ENCODE measurements at places on chromosomes 3 and 15.

- no peak for DNase-seq
These were observed 410.5 kb downstream of the UNC13C start for GRCh38 chr15:54388746-54389145.

DNA sequence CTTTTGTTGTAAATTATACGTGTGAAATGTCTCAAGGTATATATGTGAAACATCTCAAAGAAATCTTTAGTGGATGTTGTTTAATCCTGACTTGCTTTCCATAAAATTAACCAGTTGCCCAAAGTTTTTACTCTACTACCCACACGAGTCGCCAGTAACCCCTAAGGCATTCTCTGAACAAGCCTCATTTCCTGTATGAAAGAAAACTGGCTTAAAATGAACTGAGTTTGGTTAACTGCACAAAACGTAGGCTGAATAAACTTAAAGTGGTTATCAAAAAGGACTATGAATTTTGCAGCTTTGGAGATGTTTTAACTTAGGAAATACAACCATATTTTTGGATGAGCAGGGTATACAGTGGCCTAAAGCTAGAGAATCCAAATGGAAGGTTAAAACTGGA is 2.7 kb upstream of the APPL1 start:
- DNase-seq = no peak

DNA sequence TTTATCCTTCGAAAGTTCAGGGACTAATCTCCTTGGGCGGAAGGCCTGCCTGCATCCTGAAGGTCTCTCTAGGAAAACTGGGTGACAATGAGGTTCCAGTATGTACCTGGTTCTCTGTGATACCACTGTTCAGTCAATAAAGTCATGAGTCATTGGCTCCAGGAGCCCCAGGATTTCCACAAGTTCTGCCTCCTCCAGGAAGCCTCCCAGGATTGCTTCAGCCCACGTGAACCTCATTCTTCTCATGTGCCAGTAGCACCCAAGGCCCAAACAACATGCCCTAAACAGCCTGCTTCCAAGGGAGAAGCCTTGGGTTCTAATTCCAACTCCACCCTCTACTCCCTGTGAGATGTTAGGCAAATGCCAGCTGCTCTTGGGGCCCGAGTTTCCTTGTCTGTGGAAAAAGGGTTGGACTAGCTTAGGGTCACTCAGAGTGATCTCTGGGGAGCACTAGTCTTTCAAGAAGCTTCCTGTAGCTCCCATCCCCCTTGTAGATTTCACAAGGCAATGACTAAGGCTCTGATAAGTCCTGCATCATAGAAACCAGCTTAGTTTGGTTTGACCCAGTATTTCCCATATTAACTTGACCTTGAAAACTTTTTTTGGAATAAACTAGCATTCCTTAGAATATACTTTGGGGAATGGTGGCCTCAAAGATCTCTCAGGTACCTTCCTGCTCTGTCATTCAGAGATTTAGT is 118.3 kb upstream of the ATP2B2 start:
- DNase-seq = no peak

GRCh38 chr3:15276028-15276724 is 56.2 kb downstream of the SH3BP5 start:
- DNase-seq = no peak

- peak; percentile 91 for DNase-seq
These were observed 11.9 kb downstream of the GRM2 start for GRCh38 chr3:51718547-51719409.

DNA sequence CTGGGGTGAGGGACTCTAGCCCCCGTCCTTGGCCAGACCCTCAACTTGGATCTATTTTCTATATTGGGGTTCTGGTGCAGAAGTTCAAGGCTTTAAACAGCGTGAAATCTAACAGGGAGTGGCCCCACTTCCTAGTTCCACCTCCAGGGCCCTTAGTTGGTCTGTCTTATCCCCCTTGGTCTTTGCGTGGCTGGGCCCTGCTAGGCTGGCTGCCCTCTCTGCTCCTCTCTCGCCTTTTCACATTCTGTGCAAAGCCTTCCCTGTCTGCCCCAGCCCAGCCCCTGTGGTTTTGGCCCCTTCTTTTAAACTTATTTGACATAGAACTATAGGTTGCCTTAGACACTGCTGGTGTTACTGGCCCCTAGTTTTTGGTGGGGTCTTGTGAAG is 5.6 kb downstream of the PPCDC start:
- DNase-seq = no peak

DNA sequence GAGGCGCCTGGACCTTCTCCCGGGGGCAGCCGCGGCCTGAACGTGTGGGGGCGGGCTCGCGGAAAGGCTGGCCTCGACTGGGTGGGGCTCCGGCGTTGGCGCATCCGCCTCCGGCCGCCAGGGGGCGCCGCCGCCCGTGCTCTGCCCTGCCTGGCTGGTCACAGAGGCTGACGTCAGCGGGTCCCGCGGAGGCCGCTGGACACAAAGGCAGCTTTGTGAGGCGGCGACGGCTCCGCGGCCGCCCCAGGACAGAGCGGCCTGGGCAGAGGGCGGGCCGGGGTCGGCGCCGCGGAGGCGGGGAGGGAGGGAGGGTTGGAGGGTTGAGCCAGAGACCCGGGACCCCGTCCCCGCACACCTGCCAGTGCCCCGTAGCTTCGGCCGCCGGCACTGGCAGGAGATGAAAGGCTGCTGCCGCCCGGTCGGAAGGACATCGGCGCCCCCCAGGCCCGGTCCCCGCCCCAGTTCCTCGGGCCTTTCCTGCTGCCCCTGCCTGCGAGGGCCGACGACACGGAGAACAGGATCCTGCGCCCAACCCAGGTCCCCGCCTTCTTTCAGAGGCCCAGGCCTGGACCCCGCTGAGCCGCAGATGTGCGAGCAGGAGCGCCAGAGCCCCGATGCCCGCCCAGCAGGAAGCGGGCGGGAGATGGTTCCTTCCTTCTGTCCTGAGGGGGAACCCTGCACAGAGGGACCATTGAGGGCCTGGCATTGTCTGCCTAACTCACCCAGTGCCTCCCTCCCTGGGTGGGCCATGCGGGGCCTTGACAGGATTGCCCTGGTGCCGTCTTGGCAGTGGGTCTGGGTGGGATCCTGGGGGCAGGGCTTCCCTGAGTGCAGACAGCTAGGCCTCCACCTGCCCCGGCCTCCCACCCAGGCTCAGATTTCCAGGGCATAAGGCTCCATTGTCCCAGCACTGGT is 8.7 kb upstream of the SEMA3B start:
- peak; percentile 99 for DNase-seq

DNA sequence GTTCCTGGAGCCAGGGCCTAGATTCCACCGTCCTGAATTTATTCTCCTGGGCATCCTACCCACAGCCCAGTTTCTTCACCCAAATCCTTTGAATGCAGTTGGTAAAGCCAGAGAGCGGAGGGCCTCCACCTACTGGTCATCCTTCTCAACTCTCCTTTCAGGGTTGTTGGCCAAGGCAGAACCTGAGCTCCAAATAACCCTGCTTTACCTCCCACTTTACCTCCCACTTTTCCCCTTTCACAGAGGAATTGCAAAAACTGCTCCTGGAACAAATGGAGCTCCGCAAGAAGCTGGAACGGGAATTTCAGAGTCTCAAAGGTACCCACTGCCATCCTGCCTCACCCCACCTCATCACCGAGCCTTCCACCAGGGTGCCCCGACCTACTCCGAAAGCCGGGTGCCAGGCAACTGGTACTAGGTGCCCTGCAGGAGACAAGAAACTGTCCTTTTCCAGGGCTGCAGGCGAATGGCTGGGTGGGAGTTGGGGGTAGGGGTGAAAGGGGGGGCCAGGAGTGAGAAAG is 6.8 kb downstream of the SKOR1 start:
- peak; percentile 72 for DNase-seq

DNA sequence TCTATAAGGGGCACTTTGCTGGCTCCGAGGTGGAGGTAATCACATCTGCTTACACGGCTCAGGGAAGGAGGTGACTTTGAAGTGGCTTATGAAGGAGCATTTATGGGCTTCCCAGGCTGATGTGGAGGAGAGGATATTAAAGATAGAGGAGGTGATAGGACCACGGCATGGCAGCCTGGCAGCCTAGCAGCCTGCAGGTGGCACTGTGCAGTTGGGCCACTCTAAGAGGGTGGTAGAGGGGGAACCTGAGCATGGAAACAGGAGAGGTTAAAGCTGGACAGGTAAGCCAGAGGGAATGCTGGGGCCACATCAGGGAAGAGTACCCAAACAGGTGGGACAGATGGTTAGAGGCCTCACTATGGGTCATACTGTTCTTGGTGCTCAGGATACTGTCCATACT is 375.0 kb downstream of the WDR72 start:
- DNase-seq = peak; percentile 25

GRCh38 chr15:33730815-33731214 is 237.5 kb upstream of the CHRM5 start:
- DNase-seq = no peak

DNA sequence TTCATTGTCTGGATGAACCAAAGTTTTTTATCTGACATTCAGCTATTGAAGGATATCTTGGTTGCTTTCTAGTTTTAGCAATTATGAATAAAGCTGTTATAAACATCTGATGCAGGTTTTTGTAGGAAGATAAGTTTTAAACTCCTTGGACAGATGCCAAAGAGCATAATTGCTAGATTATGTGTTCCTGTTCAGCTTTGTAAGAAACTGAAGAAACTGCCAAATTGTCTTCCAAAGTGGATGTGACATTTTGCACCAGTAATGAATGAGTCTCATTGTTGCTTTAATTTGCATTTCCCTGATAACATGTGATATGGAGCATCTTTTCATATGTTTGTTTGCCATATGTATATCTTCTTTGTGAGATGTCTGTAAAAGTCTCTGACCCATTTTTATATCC is 239.9 kb upstream of the TTC14 start:
- no peak for DNase-seq

GRCh38 chr3:1214933-1215332 is 122.1 kb downstream of the CNTN6 start:
- DNase-seq = no peak

DNA sequence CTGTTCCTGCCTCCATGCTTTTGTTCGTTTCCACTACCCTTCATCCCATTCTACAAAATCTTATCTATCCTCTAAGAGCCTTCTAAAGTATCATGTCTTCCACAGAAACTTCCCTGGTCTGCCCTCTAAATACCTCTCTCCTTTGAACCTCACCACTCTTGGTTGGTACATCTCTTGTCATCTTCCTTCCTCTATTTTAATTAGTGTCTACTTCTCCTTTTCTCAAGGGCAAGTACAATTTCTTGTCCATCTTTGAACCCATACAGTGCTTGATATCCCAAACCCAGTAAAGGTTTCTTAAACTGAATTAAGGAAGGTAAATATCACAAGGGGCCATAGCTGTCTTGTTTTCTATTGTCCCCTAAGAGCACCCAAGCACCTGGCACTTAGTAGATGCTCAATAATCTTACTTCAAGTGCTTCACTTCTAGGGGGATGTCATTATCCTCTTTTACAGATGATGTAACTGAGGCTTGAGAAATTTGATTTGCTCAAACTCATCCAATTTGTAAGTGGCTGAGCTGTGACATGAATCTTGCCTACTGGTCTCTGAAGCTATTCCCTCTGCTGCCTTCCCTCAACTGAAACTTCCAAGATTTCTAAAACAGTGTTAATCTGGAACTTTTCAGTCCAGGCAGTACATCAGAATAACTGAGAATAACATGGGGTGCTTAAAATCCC is 2.6 kb upstream of the DAPK2 start:
- no peak for DNase-seq

DNA sequence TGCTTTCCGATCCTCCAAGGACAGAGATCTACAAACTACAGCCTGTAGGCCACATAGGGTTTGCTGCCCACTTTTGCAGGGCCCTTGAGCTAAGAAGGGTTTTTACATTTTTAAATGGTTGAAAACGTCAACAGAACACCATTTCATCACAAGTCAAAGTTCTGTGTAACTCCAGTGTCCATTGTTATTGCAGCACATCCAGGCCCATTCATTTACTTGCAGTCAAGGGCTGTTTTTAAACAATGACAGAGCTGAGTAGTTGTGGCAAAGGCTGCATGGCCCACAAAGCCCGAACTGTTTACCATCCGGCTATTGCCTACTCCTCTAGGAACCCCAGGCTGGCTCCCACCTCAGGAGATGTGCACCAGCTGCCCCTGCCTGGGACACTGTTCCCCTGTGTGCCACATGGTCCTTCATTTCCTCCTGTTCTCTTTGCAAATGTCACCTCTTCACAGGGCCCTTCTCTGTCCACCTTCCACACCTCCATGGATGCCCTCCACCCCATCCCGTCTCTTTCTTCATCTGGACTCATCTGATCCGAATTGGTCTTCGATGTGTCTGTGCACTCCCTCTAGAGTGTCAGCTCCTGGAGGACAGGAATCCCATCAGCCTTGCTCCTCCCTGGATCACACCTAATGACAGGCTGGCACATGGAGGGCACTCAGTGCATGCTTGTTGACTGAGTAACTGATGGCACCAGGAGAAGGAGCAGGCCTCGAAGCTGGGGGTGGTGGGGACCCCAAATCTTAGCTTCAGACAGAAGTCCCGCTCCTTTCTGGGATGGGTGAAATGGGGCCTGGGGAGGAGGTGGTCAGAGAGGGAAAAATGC is 69.5 kb upstream of the IQSEC1 start:
- no peak for DNase-seq

DNA sequence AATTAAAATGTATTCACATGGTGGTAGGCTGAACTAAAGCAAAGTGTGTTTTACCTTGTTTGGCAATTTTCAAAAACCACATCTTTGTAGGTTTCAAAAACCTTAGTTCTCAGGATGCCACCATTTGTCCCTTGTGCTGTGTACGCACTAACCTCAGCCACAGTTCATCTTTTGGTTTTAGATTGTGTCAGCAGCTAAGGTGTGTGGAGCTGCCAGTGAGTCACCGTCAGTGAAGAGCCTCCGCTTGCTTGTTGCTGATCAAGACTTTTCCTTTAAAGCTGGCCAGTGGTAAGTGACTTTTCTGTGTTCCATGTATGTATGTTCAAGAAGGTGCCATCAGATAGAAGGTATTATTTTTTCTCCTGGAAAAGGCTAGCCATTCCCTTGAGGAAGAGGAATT is 21.1 kb downstream of the OXNAD1 start:
- no peak for DNase-seq

DNA sequence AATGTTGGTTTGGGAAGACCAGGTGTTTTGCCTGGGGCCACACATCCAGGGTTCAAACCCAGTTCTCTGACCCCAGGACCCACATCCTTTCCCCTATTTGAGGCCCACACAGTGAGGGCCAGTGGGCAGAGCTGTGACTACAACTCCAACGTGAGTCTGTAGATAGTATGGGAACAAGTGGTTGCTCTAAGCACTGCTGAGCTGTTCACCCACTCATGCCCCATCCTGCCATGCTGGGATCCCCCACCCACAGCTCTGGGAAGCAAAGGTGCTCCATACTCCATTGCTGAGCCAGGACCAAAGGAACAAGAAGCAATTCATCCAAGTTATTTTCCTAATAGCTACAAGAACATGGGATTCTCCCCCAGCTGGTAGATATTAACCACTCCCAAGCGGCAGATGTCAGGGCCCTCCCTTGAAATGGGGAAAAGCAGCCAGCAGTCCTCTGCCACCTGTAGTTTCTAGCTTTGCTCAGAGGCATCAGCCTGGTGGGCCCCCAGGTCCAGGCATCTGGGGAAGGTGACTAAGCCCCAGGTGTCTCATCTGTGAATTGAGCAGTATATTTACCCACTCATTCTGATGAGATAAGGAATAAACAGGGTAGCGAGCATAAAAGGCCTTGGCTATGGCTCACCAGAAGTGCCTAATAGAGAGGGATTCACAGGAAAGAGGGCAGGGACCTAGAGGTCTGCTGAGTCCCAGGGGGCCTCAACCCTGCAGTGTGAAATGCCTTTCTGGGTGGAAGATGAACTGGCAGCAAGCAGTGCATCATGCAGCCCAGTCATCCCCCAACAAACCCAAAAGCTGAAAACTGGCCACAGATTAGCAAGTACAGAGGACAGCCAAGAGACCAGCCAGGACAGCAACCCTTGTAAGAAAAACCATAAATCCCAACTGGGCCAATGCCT is 33.4 kb downstream of the POC1A start:
- no peak for DNase-seq
